ENCODE measurements at places on chromosomes 12 and 14.

GRCh38 chr14:61308198-61308597, 13.2 kb upstream of the PRKCH start:
- DNase-seq, result no peak

GRCh38 chr12:105861227-105861626, 277.5 kb downstream of the NUAK1 start:
- DNase-seq, result no peak

DNA sequence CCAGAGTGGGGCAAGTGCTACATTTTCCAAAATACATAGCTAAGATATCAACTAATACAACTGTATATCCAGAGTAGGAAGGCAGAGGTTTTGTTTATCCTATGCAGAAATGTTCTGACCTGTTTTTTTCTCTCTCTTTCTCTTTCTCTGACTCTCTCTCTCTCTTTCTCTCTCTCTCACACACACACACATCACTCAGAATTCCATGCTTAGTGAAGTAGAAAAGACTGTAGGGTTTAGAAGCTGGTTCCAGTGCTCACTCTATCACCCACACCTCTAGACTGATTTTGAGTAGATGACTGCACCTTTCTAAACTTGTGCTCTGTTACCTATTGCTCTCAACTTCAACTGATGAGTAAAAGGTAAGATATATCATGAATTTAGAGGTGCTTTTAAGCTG, 356.7 kb downstream of the LRIG3 start:
- DNase-seq, result no peak

- no peak for DNase-seq
These were observed 1.4 kb upstream of the GLTP start for GRCh38 chr12:109881752-109882151.

DNA sequence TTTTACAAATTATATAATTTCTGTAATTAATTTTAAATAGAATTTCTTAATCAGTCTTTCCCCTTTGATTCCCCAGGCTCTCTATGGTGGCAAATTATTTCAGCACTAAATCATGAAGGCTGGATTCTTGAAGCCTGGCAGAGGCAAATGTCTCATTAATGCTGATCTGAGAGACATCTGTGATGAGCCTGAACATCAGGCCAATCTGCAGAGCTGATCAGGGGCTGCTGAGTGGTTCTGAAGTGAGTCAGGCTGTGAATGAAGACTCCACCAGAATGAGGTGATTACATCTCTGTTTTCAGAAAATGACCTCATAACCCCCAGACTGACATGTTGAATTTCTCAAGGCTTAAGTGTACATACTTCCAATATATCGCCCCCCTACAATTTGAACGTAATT, 124.2 kb upstream of the MIS18BP1 start:
- DNase-seq, result no peak

- DNase-seq, result no peak
These were observed 10.0 kb downstream of the BRF1 start for GRCh38 chr14:105290621-105291346.

DNA sequence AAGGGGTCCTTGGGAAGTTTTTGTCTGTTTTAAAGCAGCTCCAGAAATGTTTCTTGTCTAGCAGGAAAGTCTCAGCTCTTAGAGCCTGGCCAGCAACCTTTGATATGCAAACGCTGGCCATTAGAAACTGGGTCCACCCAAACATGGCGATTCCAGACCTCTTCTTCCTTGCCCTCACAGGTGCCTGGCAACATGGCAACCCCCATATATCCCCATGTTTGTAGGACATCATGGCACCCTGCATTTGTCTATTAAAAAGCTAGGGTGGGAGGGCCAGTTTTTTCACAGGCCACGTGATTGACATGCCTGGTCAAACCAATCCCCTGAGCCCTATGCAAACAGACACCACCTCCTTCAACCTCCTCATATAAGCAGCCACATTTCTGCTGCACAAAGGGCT, 848.7 kb upstream of the FOXG1 start:
- DNase-seq, result no peak

- no peak for DNase-seq
These were observed 6.5 kb upstream of the APOLD1 start for GRCh38 chr12:12779007-12779406.

DNA sequence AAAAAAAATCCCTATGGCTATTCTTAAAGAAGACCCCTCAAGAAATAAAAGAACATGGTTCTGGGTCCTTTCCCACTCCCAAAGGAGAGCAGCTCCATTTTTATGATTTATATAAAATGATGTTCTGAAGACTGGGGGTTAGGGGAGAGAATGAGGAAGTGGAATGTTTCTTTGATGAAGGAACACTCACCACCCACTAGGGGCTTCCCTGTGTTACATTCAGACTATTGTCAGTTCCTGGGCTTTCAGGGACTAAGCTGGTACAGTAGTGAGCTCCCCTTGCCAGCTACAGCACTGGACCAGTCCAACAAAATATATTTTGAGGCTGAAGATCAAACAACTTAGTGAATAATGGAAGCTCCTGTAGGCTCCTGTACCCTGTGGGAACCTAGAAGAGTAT, 98.9 kb downstream of the HMGA2 start:
- no peak for DNase-seq

GRCh38 chr14:100117633-100118395, 41.6 kb downstream of the DEGS2 start:
- DNase-seq, result no peak

GRCh38 chr12:68633614-68634558, 23.2 kb downstream of the RAP1B start:
- no peak for DNase-seq

- no peak for DNase-seq
These were observed 7.9 kb downstream of the GIT2 start for GRCh38 chr12:109988274-109988673.

DNA sequence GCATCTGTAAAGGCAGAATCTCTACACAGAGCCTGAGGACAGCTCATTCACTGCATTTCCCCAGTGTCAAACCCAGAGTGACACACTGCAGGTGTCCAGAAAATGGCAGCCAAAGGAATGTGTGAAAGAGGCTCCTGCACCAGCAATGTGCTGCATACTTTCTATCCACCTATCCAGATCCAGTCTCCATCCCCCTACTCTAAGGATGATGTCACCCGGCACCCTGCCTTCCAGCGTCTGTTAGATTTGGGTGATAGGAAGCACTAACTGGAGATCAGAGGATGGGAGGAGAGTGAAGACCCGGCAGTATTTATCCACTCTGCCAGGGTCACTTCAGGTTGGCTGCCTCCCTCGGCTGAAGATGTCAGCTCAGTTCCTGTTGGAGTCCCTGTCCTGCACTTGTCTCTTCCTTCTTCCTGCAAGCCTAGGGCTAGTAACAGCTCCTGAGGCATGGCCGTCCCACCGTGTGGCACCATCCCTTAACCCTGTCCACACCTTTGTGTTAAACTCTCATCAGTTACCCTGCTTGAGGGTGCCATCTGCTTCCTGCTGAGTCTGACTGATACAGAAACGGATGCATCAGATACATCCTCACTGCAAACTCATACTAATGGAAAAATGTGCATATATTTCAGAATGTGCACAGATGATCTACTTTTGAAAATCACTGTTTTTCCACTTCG, 13.0 kb upstream of the GPR68 start:
- no peak for DNase-seq

DNA sequence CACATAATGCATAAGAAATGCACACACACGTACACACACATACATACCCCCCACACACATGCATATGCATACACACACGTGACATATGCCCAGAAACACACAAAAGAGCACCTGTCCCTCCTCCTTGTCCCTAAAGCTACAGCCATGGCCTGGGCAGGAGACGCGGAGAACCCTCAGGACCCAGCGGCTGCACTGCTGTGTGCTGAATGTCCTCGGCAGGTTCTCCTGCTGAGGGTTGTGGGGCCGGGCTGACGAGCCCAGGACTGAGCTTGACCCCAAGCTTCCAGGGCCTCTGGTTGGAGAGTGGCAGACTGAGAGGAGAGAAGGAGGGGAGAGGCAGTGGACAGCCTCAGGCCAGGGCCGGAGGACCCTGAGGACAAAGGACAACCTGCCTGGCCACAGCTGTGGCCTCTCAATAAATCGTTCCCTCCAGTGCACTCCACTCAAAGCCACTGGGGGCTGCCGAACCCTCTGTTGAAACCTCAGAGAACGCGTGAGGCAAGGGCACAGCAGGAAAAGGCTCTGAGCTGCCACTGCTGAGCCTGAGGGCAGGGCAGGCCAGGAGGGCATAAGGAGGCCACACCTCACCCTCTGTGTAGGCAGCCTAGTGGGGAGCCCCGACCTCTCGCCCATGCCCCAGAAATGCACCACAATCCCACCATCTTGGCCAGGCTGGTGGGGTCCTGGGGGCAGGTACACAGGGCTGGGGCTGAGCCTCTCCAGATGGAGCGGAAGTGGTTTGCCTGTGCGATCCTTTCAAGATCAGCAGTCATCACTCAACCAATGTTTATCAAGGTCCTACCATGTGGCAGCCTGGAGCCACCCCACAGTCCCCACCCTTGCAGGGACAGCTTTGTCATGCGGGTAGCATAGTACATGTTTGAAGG, 3.1 kb downstream of the CACNA2D4 start:
- DNase-seq, result no peak

- DNase-seq, result no peak
These were observed 231.7 kb downstream of the NRXN3 start for GRCh38 chr14:78401866-78402265.

- DNase-seq, result no peak
These were observed 75.4 kb downstream of the BTG1 start for GRCh38 chr12:92070054-92070863.

DNA sequence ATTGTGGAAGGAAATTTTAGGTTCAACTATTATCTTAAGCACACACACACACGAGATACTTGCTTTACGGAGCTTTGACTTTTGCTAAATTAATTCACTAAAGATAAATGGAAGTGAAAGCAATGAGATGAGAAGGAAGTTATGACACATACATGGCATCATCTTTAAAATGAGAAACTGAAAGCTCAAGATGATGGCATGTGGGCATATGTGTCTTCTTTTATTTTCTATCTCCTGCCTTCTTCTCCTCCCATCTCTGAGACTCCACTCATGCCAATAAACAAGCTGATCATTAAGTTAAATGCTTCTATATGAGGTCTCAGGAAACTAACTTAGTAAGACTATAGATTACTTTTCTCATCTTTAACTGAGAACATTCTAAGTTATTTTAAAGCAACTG, 216.7 kb downstream of the MED13L start:
- DNase-seq, result peak; percentile 23

DNA sequence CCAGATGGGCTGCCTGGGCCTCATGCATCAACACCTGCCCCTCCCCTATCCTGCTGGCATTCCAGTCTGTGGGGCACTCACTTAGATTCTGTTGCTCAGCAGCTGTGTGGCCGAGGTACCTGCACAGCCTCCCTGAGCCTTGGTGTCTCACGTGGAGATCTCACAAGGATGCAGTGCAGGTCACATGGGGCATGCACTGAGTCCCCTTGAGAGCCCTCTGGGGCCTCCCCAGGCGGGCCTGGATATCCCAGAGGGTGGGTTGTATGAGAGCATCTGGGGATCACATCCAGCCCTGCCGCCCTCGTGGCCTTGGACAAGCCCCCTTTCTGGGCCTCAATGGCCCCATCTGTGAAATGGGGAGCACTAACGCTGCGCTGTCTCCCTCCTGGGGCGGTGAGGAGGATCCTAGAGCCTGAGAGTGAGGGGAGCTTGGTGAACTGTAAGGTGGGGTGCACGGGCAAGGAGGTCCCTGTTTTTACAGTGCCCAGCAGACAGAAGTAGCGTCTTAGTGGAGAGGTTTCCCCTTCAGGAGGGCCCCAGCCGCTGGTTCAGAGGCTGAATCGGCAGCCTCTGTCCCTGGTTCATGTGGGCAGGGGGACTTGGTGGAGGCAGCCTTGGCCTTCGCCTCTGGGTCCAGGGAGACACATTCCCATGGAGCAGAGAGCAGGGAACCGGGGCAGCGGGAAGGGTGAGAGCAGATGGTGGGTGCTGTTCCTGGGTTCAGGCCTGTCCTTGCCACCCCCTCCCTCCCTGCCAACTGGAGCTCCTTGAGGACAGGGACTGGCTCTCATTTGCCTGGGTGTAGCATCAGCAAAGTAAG, 791 bp upstream of the SLC25A47 start:
- no peak for DNase-seq

- no peak for DNase-seq
These were observed 837.0 kb downstream of the GALC start for GRCh38 chr14:87155856-87156488.

DNA sequence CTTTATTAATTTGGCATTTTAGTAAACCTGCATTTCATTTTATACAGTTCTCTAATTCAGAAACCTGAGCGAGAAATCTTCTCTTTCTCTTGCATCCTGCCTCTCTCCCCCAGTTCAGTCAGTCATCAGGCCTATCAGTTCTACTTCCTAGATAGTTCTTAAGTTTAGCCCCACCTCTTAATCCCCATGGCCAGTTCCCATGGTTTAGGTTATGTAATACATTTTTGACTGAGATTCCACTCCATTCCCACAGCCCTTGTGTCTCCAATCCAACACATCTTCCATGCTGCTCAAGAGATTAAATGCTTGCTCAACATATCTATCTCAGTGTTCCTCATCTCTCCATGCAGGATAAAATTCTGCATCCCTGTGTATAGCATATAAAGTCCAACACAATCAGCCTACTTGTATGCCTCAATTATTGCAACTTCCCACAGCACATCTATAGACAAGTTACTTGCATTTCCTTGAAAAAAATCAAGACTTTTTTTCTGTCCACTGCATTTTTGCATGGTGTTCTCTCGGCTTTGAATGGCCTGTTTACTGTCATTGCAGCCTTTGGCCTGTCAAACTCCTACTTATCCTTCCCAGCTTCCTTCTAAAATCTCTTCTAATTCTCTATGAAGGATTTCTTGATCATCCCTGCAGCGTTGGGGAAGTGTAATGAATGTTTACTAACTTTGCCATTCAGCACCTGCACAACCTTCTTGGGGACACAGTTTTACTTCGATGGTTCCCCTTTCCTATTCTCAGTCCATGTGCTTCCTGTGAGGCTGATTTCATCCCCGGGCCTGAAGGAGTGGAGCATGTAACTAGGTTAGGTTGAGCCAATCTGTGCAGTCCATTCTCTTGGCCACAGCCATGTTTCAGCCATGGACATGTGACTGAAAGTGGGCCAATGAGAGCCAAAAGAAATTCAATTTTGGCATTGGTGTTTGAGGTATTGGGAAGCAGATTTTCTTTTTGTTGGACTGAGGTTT, 80.8 kb downstream of the DACT1 start:
- no peak for DNase-seq

DNA sequence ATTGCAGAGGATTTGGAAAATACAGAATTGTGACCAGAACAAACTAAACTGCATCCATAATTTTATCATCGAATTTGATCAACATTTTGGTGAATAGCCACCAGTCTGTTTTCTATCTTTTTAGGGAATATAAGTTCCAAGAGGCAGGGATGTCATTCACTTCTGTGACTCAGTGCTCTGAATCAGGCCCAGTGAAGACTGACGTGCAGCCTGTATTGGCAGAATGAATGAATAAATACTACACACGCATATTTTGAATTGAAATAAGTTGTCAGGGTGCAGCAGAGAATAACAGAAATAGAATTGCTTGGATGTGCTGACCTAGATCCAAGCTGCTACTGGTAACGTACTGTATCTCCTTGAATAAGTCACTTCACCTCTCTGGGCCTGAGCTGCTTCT, 1.3 kb upstream of the EMP1 start:
- DNase-seq, result no peak

GRCh38 chr12:131052929-131053328, 99.2 kb downstream of the ADGRD1 start:
- no peak for DNase-seq

- no peak for DNase-seq
These were observed 409.0 kb upstream of the PDE3A start for GRCh38 chr12:19959353-19959752.
